ENCODE measurements at places on chromosomes 11 and 22.

GRCh38 chr22:38114484-38115398 is 4.3 kb upstream of the BAIAP2L2 start:
- DNase-seq: peak; percentile 61

- no peak for DNase-seq
Observed at GRCh38 chr11:8069771-8070170, 11.2 kb upstream of the TUB start.

- DNase-seq: no peak
Observed at GRCh38 chr11:36602135-36602534, 4.1 kb upstream of the RAG2 start.

DNA sequence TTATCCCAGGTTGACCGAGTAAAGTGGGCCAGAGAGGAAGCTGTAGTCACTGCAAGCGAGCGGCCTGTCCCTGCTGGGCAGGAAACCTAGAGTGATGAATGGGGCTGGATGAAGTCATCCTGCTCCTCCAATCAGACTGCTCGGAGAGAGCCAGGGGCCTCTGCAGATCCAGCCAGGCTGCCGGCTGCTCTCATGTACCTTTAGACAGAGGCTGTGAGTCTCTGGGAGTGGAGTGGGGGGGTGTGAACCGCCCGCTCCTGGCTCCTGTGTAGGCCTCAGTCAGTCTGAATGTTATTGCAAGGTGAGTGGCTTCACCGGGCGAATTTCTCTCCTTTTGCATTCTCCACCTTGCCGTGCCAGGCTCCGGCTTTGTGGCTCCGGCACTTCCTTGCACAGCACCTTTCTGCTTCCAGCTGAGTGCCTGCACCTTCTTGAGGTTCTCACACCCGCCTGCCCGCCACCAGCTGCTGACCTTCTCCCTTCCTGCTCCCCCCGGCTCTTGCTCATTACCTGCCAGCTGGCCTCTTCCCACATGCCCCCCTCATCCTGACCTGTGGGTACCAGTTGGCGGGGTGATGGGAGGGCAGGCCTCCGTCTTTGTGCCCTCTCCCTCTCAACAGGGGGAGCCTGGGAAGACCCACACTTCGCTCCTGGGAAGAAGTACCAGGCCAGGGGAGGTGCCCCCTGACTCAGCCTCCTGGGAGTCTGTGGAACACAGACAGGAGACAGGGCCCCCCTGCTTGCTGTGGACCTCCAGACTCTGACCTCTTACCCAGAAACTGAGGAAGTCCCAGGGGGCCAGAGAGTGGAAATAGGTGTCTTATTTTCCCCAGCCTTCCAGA is 79.9 kb downstream of the GRAMD1B start:
- DNase-seq: no peak

DNA sequence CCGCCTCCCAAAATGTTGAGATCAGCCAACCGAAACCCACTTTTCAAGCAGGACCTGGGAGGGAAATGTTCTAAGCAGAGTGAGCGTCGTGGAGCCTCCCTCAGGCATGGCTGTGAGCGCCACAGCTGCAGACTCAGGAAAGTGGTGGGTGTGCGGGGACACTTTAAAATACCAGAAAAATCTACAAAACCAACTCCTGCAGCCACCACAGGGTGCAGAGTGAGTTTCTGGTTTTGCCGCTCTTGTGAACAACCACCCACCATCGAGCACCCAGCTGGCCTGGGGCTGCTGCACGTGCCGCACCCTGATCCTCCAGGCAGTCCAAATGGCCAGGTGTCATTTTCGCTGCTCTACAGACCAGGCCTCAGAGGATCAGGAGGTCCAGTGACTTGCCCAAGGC is 46.9 kb downstream of the CELSR1 start:
- no peak for DNase-seq

GRCh38 chr22:32686354-32686753 is 115.2 kb upstream of the TIMP3 start:
- DNase-seq: no peak

- no peak for DNase-seq
Observed at GRCh38 chr11:130602641-130603334, 154.3 kb downstream of the ADAMTS15 start.

GRCh38 chr11:96949464-96949863 is 559.7 kb downstream of the JRKL start:
- no peak for DNase-seq

DNA sequence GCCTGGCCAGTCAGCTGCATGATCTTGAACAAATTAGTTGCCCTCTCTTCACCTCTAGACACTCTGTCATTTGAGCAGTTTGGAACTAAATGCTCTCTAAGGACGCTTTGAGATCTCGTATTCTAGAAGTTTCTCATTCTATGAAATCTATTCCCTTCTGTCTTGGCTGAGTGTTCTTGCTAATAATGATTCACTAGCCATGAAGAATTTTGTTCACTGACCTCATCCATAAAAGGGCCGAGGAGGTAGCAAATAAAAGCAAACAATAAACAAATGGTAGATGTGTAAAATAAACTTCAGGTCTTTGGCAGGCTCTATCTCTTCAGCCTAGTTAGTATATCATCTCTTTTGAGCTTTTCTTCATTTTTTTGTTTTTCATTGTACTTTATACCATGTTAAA is 76.6 kb downstream of the USP35 start:
- DNase-seq: no peak

DNA sequence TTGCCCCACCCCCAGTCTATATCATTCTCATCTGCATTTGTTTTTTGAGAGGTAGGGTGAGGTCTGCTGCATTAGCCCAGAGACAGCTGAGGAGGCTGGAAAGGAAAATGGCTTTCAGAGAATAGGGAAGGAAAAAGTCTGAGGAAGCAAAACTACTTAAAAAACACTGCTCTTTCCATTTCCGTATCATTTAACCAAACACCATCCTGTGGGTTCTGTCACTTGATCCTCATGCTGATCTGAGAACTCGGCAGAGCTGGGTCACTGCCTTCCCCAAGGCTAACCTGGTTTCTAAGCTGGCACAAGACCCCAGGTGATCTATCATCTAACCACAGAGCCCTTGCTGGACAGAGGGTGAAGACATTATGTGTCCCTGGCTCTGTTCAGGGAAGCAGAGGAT is 1.2 kb downstream of the FOLR2 start:
- no peak for DNase-seq
